ENCODE measurements at places on chromosomes 2 and 18. TPM values are rescaled to one million over a fixed set of nuclear protein-coding genes. Genes with fewer than 3 reads are reported as not detected.

DNA sequence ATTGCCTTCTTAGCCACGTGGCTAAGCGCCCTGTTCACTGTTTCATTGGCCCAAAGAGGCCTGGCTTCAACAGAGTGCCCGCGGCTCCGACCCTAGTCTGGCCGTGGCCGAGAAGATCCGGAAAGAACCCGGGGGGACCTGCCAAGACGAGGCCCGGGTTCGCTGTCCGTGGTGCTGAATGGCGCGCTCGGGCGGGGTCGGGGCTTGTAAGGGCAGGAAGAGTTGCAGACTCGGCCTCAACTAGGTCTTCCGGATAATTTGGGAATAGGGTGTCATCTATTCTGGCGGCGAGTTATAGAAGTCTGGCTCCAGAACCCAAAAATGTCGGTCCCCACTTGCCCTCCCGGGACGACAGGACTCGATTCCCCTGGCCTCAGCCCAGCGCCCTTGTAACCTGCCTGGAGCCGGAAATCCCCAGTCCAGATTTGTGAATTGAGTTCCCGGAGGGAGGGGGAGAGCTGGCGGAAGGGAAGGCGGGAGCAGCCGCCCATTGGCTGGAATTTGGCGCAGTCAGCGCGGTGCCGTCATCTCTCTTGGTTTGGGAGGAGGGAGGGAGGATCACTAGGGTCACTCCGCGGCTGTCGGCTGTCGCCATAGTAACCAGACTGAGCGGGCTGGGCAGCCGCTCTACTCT lies 3.5 kb downstream of the CDK5R2 start:
- DNase-seq: no peak

DNA sequence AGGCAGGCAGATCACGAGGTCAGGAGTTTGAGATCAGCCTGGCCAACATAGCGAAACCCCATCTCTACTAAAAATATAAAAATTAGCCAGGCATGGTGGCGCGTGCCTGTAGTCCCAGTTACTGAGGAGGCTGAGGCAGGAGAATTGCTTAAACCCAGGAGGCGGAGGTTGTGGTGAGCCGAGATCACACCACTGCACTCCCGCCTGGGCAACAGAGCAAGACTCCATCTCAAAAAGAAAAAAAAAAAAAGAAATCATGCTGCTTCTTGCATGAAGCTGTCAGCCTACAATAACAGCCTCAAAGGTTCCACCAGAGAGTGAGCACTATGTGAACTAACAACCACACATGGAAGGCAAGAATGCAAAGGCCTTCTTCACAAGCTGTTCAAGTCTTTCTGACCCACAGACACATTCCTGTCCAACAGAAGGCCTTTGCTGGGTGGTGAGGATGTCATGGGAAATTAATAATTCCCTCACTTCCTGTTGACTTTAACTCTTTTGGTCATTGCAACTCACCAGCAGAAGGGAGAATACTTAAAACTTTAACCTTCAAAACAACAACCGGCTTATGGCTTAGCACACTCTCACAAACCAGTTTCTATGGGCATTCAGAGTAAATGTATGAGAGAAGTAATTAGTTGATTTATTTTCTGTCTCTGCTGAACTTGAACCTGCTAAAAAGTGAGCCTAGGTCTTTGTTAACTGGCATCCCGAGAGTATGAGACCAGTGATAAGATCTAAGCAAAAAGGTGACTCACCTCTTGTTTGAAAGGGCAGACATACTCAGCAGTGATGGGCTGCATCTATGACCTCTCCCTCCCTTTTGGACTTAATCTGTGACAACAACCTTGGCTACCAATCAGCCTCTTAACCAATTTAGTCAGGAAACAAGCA lies 11.8 kb downstream of the PLEKHM3 start:
- no peak for DNase-seq

DNA sequence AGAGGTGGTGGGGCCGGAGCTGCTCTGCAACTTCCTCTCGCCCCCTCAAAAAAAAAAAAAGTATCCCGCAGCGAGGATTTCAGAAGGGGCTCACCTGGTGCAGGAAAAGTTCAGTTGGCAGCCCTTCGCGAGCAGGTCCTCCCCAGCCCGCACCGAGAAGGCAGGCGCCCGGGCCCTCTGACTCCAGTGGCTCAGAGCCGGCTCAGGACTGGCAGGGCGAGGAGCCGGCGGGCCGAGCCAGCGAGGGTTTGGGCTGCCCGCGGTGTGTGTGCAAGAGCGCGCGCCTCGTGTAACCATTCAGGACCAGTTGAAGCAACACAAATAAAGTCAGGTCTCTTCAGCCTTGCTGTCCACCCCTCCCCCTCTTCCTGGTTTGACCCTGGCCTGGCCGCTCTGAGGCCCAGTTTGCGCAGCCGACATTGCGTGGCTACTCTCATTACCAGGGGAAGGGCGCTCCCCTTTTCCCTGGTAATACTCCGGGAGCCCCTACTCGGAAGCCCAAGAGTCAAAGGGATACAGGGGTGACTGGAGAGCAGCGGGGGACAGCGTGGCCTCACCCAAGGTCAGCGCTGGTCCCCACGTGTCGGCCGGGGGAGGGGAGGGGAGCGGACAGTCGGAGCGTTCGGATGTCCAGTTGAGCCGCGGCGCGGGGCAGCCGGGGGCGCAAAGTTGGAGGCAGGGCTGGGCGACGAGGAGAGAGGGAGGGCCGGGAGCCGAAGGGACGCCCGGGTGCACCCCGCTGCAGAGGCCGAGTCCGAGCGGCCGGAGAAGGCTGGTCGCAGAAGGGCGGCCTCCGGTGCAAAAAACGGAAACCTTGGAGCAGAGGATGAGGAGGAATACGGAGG lies 12.3 kb downstream of the EN1 start:
- DNase-seq: peak; percentile 58

DAPL1 gene
- total RNA-seq: not detected

DNA sequence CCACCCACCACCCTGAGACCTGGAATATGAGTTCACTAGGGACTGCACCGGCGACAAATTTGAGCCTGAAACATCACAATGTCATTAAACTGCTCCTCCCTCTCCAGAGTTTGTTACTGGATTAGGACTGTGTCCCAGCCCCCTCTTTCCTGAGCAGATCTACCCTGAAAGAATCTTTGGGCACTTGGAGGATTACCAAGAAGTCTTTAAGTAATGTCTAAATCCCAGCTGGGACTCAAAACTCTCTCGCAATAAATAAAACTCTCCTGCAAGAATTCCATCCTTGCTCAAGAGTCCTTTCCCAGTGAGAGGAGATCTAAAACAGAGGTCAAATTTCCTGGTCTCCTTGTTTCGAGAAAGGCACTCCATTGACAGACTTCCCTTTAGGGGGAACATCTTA lies 20.9 kb downstream of the GKN2 start:
- DNase-seq: no peak
